ENCODE measurements at places on chromosomes 2 and 18.

GRCh38 chr2:130737592-130737991 is 8.7 kb downstream of the GPR148 start:
- no peak for DNase-seq

DNA sequence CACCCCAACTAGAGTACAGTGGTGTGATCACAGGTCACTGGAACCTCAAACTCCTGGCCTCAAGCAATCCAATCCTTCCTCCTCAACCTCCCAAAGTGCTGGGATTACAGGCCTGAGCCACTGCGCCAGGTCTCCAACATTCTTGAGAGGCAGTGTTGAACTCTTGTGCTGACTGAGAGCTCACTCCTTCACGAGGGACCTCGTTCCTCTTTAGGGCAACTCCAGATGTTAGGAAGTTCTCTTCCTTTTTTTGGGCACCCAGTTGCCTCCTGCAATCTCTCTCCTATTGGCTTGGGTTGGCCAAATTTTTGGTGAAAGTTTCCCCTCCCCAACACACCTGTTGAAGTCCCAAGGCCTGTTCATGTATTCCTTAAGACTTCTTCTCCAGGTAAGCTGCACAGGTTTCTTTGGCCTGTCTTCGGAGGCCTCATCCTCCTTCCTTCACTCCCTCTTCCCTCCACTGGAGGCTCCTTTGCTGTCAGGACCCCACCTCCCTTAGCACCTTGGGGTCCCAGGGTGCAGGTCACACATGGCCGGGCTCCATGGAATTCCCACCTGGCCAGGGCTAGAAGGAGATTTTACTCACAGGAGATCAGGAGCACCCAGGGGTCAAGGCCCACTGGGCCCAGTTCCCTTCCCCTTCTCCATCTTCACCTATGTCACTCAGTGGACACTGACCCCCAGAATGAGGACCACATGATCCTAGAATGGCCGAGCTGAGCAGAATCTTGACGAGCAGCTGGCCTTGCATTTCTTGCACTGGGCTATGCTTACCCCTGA is 94.6 kb upstream of the SMAD2 start:
- DNase-seq = no peak

DNA sequence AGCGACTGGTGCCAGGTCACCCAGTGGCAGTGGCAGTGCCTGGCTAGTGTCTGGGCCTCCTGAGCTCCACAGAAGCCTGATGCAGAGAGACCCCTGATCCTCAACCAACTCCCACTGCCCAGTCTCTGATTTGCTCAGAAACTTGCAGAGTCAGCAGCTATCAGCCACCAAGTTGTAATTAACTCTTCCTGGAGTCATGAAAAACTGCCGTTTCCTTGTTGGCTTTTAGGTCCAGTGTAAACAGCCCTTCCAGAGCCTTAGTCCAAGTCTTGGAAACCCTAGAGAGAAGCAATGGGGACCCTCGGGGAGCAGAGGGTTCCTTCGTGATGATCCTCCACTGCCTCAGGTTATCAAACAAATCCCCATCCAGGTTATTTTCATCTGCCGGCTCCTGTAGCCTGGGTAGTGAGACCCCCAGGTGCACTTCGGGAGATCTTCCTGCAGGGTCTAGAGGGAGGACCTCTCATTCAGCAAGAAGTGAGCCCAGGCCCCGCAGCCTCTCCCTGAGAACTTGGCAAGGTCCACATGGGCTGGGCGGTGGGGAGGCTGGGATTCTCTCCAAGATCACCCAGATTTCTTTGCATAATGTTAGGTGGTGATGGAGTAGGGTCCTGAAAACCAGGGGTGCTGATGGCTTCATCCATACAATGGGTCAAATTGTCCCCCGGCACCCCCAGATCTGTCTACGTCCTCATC is 137.7 kb upstream of the HDAC4 start:
- no peak for DNase-seq

DNA sequence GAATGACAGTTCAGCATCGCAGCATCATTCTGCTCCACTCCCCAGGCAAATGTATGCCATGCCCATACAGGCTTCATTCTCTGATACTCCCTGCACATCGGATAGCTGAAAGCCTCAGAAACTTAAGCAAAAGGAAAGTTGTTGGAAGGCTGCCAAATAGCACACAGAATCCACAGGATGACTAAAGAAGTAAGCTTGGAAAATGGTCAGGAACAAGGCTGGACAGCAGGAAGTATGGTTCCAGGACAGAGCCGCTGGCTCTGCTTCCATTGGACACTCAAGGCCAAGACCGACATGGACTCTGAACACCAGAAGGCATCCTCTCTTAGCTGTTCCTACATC is 256.5 kb downstream of the CDH20 start:
- no peak for DNase-seq

DNA sequence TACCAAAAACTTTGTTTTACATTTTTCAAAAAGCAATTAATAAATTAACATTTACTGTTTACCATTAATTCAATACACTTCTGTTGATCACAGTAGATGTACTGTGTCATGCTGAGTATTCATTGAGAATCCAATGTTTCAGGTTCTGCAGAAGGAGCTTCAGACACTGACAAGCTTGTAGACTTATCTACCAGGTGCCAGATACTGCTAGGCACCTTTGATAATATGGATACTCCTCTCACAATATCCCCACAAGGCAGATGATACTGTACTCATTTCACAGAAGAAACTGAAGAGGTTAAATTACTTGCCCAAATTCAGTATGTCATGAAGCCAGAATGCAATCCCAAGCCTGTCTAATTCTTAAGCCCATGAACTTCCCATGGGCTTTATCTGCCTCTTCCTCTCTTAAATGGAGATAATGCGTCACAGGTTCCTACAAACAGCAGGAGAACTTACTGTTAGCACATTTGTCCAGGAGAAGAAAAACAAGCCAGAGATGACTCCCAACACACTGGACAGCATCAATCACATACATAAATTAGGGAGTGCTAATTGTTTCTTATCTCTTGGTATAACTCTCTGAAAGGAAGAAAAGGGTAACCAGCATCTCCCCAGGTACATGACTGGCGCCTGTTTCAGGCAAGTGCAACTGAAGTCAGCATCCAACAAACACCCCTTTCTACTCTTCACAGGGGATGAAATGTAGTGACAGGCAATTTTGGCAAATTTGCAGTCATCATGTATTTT is 27.4 kb downstream of the ITSN2 start:
- no peak for DNase-seq

DNA sequence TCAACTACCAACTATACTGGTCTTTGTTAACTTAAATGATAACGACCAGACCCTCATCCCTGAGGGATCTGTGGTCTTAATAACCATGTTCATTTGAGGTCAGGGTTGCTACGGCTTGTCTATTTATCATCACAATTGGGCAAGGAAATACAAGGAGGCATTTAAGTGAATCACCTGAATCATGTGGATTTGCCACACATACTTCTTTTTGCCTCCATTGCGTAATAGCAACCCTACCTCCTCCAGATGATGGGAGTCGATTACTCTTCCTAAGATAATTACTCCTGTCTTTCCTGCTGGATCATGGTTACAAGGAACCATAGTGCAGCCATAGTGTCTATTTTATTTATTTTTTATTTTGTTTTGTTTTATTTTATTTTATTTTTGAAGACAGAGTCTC is 42.2 kb downstream of the TAF4B start:
- no peak for DNase-seq

DNA sequence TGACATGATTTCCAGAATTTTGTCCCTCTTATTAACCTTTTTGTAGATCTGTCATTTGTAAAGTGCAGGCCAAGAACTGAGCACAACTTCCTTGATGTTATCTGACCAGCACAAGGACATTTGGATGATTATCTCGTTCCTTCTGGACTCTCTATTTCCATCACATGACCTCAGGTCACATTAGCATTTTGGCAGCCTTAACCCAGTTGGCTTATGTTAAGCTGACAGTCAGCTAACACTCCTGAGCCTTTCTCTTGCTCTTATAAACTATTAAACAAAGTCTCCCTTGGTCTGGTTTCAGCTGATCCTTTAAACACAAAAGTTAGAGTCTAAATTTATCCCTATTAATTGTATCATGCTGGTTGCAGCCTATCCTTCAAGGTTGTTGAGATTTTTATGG is 167.2 kb upstream of the RBBP8 start:
- no peak for DNase-seq

DNA sequence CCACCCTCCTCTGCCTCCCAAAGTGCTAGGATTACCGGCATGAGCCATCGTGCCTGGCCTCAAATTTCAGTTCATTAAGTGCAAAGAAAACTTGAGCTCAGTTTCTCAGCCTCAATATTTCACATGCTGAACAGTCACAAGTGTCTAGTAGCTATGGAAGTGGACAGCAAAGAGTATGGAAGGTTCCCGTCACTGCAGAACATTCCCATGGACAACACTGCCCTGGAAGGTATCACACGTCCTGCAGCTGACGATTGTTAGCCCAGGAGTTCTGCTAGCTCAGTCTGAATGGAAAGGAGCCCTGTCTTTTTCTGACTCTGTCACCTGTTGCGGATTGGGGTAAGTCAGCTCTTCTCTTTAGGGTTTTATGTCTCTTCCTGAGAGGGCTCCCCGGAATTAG is 86.2 kb upstream of the PTPRM start:
- no peak for DNase-seq

DNA sequence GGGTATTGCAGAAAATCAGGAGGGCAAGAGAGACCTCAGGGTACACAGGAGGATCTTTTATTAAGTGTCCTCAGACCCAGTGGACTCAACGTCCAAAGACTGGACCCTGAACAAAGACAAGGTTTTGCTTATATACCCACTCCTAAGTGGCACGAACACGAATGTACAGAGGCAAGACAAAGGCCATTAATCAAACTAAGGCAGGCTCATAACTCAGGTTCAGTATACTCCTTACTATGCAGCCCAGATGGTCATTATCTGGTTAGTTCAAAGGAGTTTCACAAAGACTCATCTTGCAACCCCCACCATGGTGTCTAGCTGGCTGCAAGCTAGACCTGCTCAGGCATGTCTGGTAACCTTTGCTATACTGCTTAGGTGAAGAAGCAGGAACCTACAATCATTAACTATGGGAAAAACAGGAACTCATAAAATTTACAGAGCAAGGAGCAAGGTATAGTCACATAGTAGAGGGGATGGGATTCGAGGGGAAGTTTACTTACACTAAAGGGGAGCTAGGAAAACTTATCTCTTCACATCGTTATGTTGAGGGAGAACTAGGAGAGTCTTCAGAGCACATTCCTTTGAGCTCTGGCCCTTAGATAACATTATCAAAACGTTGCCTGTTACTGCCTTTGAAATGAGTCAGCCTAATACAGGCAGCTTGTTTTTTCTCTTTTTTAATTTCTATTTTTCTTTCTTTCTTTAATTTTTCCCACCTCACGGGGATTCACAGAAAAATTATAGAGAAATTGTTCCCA is 33.9 kb downstream of the SLC4A3 start:
- DNase-seq = no peak

DNA sequence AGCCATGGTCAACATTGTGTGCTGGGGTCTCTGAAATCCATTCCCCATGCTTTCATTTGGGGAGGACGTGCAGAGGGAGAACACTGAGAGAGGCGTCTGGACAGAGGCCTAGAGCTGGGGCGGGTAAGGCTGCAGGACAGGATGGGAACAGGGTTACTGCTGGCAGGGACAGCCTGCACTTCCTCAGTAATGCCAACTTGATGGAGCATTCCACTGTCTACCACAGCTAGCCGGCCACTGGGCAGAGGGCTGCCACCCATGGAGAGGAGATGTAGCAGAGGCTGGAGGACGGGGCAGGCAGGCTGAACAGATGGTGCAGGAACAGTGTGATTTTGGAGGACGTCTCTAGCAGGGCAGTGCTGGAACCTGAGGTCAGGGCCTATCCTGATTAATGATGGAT is 29.3 kb downstream of the MRPL33 start:
- DNase-seq = no peak

DNA sequence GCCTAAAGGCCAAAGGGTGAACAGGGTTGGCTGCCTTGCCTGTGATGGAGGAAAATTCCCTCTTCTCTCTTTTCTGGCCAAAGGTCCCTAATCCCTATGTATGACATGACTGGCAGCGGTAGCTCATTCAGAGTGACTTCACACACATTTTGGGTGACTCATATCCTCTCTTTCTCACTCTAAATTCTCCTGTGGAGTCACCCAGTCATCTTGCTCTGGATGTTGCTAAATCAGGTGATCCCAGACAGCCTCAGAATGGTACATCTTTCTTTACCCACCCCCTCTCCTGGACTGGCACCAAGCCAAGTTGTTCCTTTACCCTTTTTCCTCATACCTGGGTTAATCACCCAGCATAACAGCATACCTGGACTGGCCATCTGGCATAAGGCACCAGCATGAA is 77.2 kb downstream of the NEURL3 start:
- DNase-seq = no peak

DNA sequence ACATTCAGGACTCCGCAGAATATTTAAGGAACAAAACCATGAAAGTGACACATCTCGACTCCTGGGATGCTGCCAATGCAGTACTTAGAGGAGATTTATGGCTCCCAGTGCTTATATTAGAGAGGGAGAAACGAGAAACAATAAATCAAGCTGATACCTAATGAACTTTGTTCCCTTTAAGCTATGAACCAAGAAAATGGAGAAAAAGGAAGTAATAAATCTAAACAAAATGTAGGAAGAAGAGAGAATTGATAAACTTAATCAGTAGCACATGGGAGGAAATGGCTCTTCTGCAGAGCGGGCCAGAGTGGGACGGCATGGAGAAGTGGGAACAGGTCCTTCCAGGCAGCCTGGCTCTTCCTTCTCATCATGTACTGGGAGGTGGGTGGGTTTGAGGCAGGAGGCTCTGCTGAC is 42.7 kb downstream of the NPPC start:
- DNase-seq = no peak
